ENCODE measurements at places on chromosomes 6 and 20.

- no peak for DNase-seq
These were observed 30.0 kb upstream of the TGM2 start for GRCh38 chr20:38194971-38195504.

- DNase-seq, result peak; percentile 14
These were observed 55.5 kb downstream of the REV3L start for GRCh38 chr6:111427341-111428116.

DNA sequence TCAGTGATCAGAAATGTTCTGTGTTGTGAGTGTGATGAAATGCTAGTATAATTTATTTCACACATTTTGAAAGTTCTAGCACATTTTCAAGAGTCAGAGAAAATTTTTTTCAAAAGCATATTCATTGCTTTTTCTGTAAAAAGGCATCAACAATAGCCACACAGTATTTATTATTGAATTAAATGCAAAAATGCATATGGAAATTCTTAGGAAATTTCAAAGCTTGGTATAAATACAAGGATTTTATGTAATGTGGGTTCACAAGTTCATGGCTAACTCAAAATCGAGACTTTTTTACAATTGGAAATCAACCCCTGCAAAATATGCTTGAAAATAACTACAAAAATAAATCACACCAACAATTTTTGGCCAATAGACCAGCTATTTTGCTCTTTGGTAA, 302.0 kb upstream of the ECI2 start:
- DNase-seq, result no peak

DNA sequence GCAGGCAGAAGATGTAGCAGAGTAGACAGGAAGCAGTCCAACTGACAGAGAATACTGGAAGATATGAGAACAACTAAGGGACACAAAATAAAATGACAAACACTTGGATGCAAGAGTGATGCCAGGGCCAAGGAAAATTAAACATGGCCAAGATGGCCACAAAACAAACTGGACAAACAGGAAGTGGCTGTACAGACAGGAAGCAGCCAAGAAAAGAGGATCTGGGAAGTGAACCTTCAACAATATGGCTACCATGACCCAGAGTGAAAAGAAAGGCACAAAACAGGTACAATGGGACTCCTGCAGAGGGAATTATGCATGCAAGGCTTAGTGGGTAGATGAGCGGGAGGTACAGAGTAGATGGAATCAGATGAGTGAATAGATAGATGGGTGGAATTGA, 29.1 kb downstream of the HLA-DPB1 start:
- no peak for DNase-seq

GRCh38 chr20:58722877-58723627, 30.5 kb downstream of the NPEPL1 start:
- no peak for DNase-seq

- DNase-seq, result no peak
These were observed 159.4 kb upstream of the CITED2 start for GRCh38 chr6:139533573-139534471.

GRCh38 chr20:40702504-40702903, 13.5 kb upstream of the MAFB start:
- DNase-seq, result no peak

DNA sequence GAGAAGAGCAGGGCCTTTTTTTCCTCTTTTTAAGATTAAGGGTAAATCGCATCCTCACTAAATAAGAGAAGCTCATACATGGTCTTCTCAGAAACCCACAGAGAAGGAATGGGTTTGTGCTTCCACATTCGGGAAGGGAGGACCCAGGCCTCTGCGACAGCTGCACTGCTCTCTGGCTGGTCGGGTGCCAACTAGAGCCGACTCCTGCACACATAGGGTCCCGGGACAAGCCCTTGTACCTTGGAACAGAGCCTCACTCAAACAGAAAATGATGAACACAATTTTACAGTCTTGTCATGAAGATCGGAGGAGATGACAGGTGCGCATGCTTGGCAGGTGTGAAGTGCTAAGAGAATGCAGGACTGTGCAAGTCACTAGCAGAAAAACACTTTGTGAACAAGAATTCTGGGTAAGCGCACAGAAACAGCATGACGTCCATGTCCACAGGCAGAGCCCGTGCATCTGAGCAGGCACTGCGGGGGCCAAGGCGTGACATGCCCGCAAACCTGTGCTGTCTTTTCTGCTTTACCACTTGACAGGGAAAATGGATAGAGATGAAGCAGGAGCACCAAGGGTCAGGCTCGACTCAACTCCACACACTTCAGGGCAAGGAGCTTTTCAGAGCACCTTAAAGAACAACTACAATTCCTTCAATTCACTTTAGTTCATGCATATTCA, 101.0 kb upstream of the MPC1 start:
- DNase-seq, result no peak

DNA sequence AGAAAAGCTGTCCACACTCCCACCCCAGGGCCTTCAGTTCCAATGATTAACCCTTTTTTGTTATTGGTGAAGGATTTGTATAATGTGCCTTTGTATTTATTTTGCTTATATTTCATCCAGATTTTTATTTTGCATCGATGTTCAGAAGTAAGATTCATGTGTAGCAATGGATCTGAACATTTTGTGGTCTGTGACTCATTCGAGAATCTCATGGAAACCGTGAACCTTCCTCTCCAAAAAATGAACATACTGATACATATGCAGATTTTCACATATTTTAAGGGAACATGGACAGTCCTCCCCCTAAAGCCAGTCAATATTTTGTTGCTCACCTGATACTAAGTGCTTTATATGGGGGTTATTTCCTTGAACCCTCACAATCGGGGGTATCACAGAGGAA, 421.8 kb upstream of the SOX4 start:
- DNase-seq, result no peak

- no peak for DNase-seq
These were observed 3.6 kb downstream of the ESR1 start for GRCh38 chr6:151811081-151811480.

- no peak for DNase-seq
These were observed 3.1 kb upstream of the ULBP2 start for GRCh38 chr6:149938571-149939355.

- no peak for DNase-seq
These were observed 568.2 kb downstream of the HDGFL1 start for GRCh38 chr6:23137611-23138010.

- DNase-seq, result no peak
These were observed 304.2 kb downstream of the TFAP2C start for GRCh38 chr20:56933331-56933698.

DNA sequence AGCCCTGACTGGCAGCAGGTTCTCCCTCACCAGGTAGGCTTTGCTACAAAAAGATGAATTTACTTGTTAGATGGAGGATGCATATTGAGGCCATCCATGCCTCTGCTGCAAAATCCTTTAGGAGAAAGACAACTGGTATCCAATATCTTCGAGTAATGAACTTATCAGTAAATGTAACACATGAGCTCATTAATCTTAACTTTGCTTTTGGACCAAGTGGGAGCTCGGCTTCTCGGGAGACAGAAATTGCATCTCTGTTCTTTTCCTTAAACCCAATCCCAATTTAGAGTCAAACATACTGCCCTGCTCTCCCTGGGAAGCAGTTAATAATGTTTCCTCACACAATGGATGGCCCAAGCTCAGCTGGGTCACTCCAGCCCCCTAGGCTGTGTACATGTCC, 330.5 kb downstream of the ZFAND3 start:
- no peak for DNase-seq

DNA sequence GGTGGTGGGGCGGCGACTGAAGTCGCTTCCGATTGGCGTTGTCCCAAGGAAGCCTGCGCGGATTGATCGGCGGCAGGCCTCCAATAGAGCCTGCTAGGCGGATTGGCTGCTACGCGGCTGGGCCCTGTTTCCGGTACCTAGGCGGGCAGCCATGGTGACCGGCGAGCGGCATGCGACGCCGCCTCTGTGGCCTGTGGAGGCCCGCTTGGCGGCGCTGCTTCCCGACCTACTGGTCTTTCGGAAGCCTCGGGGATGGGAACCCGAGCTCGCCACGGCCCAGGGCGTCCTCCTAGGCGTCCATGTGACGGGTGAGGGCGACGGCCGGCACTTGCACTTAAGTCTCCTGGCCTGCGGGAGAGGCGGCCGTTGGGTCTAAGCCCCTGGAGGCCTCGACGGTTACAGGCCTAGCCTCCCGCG, 28.1 kb downstream of the NFYA start:
- no peak for DNase-seq

GRCh38 chr20:46552460-46553420, 2.3 kb upstream of the OCSTAMP start:
- DNase-seq, result no peak

DNA sequence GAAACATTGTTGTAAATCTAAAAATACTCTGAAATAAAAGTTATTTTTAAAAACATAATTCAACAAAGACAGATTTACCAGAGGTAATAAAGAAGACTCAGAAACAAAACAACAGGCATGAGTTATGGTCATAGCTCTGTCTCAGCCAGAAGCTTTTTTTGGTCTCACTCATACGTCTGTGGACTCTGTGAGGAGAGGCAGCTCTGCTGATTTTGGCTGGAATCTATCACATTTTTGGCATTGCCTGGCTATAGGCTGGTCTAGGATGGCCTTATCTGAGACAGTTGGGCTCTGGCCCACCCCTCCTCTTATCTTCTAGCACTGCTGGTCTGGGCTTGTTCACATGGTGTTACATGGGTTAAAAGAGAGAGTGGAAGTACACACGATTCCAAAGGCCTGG, 514.0 kb upstream of the BTBD3 start:
- no peak for DNase-seq

- no peak for DNase-seq
These were observed 456.2 kb downstream of the CD109 start for GRCh38 chr6:74152096-74152675.

GRCh38 chr20:42212391-42212790, 594.2 kb upstream of the CHD6 start:
- no peak for DNase-seq

DNA sequence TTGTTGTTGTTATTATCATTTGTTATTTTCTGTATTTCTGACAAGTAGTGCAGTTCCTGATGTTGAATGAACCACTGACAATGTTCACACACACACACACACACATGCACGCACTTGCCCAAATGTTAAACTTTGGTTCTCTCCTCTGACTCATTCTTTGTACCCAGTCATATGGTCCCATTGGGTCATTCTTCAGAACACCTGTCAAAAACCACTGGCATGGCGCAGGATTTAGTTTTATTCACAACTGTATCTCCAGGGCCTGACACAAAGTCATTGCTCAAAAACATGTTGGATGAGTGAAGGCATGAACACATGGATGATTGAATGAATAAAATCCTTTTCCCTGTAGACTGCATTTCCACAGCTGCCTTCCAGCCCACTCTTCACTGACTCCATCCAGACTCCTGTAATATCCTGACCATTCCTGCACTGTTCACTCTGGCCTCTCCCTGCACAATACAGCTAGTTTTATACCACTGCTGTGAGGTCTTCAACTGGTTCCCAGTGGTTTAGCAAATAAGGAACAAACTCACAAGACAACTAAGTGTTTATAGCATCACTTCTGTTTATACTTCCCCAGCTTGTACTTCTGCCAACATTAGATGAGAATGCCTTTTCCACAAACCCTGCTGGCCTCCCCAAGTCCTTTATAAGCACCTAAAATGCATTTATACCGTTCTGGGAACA, 6.9 kb upstream of the CST11 start:
- no peak for DNase-seq

GRCh38 chr6:43776799-43777776, 7.1 kb downstream of the VEGFA start:
- no peak for DNase-seq

DNA sequence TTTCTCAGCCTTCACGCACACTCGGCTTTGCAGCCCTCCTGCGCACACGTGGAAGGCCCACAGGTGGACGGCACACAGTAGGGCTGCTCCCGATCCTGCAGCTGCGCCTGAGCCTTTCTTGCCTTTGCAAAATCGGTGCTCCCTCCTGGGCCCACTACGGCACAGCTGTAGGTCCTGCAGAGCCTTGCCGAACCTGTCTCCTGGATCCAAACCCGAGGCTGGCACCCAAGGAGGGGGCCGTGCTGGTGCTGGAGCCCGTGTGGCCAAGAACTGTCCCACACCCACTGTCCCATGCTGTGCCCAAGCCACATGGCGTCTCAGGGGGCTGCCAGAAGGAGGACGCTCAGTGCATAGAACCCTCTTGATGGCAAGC, 227.4 kb downstream of the TTLL2 start:
- no peak for DNase-seq

DNA sequence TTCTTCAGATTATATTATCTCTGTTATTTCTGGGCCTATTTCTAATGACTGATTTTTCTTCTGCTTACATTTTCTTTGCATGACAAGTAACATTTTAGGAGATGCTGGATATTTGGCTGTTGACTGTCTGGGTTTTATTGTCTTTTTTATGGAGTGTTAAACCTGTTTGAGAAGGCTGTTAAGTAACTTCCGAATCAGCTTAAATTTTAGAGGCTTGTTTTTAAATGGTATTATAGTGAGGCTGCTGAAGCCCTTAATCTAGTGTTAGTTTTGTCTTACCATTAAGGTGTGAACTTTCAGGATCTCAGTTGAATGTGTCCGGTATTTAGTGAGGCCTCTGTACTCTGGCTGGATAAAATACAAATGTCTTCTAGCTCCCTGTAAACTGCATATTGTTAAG, 109.8 kb downstream of the EYA4 start:
- no peak for DNase-seq

DNA sequence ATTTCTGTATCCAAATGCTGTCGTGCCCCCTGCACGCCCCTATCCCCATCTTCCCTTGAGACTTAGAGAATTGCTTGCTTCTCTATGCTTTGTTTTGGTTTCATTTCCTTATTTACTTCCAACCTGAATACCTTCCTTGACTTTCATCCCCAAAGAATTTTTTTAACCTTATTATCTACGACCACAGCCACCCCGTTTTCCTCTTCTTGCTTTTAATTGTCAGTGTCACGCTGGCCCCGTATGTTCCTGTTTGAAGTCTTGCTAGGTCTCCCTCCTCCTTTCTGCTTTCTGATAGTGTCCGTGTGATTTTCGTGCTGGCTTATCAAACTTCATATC, 40.1 kb downstream of the RNF217 start:
- no peak for DNase-seq

- no peak for DNase-seq
These were observed 12.7 kb upstream of the IFNGR1 start for GRCh38 chr6:137231895-137232294.

DNA sequence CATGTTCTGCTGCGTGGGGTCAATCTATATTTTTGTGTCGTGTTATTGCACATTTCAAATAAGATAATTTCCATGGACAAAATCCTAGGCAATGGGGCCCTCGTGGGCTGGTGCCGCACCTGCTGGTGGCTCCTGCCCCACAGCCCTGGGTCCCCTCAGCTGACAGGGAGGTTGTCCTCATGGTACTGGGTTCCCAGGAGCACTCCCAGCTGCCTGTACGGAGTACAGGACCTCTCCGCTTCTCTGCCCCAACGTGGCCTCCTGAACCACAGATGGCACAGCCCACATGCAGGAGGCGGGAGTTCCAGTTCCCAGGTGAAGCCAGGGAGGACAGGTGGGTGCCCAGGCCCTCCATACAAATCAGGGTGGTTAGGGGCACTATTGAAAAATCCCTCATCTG, 243.5 kb downstream of the SMOC2 start:
- no peak for DNase-seq

GRCh38 chr6:20909621-20910020, 375.4 kb downstream of the CDKAL1 start:
- no peak for DNase-seq

GRCh38 chr6:168658059-168658458, 217.1 kb downstream of the SMOC2 start:
- DNase-seq, result no peak

Measured in Calu3 (cell line).